Stimulated activated CD8-positive, alpha-beta memory T cell treated with anti-CD3 and anti-CD28 coated beads, Interleukin-15, amount 100 ng/mL, for 24 hours (primary cell): ENCODE measurements at places on chromosomes 4 and X.

DNA sequence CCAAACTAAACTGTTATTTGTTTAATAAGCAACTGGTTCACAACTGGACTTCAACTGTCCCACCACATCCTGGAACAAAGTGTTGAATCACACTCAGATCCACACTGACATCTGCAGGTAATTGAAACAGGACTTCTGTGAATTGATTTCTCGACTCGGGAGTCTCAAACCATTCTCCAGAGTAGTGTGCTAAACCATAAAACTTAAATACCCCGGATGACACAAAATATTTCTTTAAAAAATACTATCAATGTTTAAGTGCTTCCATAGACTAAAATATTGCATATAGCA lies 95.4 kb upstream of the PLAC1 start:
- DNase-seq: no peak

- no peak for DNase-seq
Measured at GRCh38 chrX:18666614-18667013, 5.3 kb downstream of the RS1 start.

- no peak for DNase-seq
Measured at GRCh38 chr4:165364452-165365080, 14.2 kb upstream of the CPE start.

DNA sequence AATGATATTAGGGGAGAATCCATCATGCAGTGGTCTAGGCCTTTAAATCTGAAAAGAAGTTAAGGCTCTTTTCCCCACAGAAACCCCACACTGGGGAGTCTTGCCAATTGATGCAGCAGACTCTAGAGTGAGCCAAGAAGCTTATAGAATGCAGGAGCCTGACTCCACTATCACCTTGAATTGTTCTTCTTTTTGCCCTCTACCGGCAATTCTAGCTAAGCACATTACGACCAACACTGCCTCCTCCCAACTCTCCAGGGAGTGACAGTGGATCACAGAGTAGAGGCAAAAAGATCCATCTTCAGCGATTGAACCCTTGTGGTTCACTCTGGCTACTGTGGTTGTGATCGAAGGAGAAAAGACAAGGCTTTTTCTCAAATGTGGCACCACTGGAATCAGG lies 331.5 kb downstream of the NKX6-1 start:
- no peak for DNase-seq

DNA sequence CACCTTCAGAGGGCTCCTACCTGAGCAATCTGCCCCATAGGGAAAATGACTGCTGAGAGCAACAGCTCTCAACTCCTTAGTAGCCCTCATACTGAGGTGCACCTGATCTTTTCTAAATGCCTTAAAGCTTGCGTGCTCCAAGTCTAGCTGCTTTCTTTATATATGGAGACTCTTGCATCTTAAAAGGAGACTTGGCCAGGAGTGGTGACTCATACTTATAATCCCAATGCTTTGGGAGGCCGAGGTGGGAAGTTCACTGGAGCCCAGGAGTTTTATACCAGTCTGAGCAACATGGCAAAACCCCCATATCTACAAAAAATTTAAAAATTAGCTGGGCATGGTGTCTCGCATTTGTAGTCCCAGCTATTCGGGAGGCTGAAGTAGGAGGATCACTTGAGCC lies 78.1 kb upstream of the TRIM2 start:
- DNase-seq: no peak

DNA sequence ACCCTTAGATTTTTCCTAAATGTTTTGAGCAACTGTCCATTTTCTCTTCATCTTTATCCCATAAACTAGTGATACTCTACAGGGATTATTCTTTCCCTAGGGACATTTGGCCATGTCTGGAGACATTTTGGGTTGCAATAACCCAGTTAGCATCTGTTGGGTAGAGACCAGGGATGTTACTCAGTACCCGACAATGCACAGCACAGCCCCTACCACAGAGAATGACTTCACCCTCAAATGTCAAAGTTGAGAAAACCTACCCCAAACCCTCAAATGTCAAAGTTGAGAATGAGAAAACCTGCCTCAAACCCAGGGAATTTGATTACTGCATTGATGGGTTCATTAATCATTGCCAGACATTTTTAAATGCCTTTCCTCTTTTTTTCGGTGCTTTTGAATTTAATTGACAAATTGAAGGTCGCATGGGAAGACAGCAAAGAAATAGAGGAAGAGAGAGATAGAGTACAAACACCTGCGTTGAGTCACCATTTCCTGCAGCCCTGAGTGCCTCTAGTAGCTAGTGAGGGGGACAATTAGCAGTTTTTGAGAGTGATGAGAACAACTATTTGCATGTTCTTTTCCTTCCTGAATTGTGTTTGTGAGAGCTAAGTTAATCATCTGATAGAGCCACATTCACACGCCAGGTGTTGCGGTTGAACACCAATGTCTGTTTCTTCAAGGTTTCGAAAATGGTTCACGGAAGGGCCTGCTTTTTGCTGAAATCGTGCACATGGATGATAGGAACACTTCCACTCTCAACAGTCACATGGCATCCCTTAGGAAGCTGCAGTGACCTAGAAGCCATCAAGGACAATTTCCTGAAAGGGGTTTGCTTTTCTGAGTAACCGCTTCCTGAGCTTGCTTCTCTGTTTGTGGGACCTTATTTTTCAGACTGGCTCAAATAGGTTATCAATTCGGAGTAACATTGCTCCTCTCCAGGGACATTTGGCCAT lies 203.9 kb upstream of the VCX3A start:
- DNase-seq: no peak

GRCh38 chr4:43843501-43843900 lies 605.1 kb downstream of the KCTD8 start:
- DNase-seq: no peak

- DNase-seq: no peak
Measured at GRCh38 chr4:82678051-82678450, 116.3 kb upstream of the TMEM150C start.

DNA sequence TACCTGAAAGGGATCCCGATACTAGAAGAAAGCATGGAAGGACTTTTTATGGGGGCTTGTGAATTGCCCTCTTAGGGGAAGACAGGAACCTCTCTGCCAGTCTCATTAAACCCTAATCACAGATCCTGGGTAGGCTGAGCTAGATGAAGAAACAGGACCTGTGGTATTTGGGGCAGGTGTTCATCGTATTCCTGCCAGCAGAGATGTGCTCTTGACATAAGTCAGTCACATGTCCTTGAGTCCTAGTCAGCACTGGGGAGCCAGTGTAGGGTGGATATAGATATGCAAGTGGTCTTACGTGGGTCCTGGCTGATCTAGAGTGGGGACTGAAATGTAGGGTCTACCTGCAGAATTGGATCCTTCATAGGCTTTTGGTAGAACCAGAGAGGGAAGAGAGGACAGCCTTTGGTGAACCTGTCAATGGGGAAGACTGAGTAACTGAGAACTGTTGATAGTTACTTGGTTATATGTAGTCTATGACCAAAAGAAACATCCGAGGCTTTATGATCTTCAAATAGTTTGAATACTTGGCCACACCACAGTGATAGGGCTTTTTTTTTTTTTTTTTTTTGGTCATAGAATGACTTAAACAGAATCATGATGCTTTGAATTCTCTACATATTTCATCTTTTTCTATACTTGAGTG lies 63.5 kb upstream of the WDR1 start:
- DNase-seq: no peak

GRCh38 chr4:98919996-98920395 lies 8.9 kb downstream of the EIF4E start:
- DNase-seq: no peak

- DNase-seq: no peak
Measured at GRCh38 chr4:6905516-6906445, 3.8 kb upstream of the TBC1D14 start.

DNA sequence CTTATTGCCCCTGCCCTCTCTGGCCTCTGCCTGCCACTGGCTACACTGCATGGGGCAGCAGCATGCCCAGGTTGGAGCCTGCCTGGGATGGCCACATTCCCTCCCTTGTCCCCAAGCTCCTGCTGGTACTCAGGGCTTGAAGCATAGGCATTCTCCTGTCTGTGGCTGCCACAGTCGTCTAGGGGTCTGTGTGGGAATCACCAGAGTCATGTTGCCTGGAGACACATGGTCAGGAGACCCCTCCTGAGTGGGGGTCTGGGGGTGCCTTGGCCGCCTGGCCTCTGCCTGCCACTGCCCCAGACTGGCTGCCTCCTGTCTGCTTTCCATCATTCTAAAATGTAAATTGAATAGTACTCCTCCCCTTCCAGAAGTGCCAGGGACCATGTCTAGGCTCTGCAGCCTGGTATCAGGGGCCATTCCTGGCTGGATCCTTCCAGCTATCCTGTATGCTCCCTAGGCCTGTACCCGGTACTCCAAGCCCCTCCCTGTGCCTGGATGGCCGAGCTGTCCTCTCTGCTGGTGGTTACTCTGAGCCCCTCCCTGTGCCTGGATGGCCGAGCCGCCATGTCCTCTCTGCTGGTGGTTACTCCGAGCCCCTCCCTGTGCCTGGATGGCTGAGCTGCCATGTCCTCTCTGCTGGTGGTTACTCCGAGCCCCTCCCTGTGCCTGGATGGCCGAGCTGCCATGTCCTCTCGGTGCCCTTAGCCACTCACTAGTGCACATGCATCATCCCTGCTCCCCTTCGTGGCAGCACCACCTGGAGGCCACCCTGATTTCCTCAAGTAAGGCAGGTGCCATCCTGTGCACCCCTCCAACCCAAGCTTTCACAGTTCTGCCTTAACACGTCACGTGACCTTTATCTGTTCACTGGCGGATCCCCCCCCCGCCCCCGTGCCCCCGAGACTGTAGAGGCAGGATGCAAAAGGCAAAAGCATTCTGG lies 5.5 kb upstream of the NKX1-1 start:
- DNase-seq: no peak
